ENCODE measurements at places on chromosomes 16 and 17. TPM values are rescaled to one million over a fixed set of nuclear protein-coding genes. Genes with fewer than 3 reads are reported as not detected.

The CLEC18B gene
- 0.51 TPM for total RNA-seq

The KRTAP1-1 gene
- not detected for total RNA-seq

The MT1E gene
- 136 TPM for total RNA-seq

The KRT37 gene
- not detected for total RNA-seq

The CCDC154 gene
- 1.7 TPM for total RNA-seq

The COL1A1 gene
- 28.2 TPM for total RNA-seq

The PPM1E gene
- 2.3 TPM for total RNA-seq

The NUTF2 gene
- total RNA-seq, result 86.6 TPM

The KIF2B gene
- total RNA-seq, result not detected

The SOX15 gene
- 0.89 TPM for total RNA-seq

The RPS2 gene
- total RNA-seq, result 907 TPM

The FBXO39 gene
- total RNA-seq, result not detected

The TMEM220 gene
- total RNA-seq, result 9.8 TPM

The HOXB8 gene
- not detected for total RNA-seq

The AGRP gene
- not detected for total RNA-seq

The PIRT gene
- total RNA-seq, result not detected

The MYH1 gene
- total RNA-seq, result not detected

The DOC2A gene
- total RNA-seq, result 0.35 TPM

The KRT20 gene
- not detected for total RNA-seq

The HCFC1R1 gene
- total RNA-seq, result 68.6 TPM

The SLC47A1 gene
- 4.6 TPM for total RNA-seq

The KRTAP9-8 gene
- not detected for total RNA-seq

The KRTAP2-1 gene
- total RNA-seq, result not detected

The KRT25 gene
- total RNA-seq, result not detected

The MLYCD gene
- 48.2 TPM for total RNA-seq

The ZNF205 gene
- total RNA-seq, result 7.4 TPM

The AOC2 gene
- 0.43 TPM for total RNA-seq

The TTYH2 gene
- total RNA-seq, result 39.2 TPM

The KCNJ12 gene
- 12.6 TPM for total RNA-seq

The CAVIN1 gene
- total RNA-seq, result 240 TPM

The EVI2A gene
- total RNA-seq, result 3.0 TPM

The CSH2 gene
- total RNA-seq, result not detected

The SLC5A10 gene
- not detected for total RNA-seq

The PSKH1 gene
- 18.1 TPM for total RNA-seq

The KRT28 gene
- not detected for total RNA-seq

The RPL19 gene
- total RNA-seq, result 1,018 TPM

The MED13 gene
- 28.3 TPM for total RNA-seq

The FOXN1 gene
- not detected for total RNA-seq

The NAT9 gene
- 19.4 TPM for total RNA-seq

The EMC6 gene
- 65.5 TPM for total RNA-seq
